Urinary bladder (tissue), 4 donors: ENCODE measurements at places on chromosomes 1 and 21.

- no peak for DNase-seq
Observed at GRCh38 chr1:54610048-54610447, 13.3 kb downstream of the FAM151A start.

DNA sequence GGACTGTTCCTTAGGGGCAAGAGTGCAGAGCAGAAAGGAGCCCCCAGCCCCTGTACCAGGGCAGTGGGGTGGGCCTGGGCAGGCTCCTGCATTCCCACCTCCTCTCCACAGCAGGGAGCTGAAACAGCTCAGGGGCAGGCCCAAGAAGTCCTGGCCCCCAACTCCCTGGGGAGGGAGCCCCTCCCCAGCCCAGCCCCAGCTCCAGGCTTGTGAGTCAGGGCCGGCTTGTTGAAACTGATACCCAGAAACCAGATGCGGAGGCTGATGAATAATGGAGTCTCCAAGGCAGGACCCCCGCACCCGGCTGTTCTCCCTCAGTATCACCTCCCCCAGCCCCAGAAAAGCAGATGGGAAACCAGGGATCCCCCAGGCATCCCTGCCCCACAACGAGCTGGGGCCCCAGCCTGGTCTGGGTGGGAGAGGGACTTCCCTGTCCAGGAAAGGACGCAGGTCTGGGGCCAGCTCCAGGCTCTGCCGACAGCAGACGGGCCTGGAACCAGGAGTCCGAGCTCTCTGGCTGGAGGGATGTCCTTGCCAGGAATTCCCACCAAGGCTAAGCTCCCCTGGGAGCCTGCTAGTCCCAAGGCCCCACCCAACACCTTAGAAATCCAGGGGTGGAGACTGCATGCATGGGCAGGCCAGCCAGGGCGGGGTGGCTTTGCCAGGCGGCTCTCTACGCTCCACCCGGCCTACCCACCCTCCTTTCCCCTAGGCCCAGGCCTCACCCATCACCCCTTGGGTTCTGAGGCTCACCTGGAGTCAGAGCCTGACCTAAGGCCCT is 2.7 kb downstream of the PLEKHG5 start:
- DNase-seq, result no peak

GRCh38 chr1:212738330-212738729 is 38.7 kb upstream of the BATF3 start:
- no peak for DNase-seq

DNA sequence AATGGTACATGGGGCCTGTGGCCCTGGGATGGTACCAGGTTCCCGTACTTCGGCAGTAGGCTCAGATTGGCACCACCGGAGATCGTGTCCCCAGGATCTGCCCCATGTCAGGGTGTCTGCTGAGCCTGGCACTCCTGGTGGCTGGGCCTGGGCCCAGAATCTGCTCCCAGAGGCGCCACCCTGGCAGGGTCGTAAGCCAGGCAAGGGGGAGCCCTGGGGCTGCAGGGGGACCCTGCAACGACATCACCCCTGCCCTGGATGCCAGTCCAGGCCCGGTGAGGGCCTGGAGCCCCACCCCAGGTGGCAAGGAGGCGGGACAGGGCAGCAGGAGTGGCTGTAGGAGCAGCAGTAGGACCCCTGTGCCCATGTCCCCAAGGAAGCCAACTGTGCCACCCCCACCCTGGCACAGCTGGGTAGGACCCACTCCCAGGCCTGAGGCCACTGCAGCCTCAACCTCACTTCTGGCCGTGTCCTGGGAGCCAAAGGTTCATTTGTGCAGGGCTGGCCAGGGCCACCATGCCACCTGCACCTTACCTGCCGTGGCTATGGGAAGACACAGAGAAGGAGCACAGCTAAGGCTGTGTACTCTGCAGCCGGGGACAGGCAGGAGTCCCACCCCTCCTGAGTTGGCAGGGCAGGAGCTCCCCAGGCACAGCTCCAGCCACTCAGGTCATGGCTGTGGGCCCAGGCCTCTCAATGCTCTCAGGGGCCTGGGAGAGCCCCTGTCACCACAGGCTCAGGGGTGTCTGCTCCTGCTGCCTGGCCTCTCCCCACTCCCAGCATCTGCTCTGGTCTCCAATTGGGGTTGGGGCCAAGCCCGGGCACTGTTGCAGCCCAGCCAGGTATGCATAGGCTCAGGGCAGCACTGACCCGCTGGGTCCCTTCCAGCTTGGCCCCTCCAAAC is 141.7 kb downstream of the EIF4G3 start:
- DNase-seq, result no peak
